Hair follicular keratinocyte (primary cell): ENCODE measurements at places on chromosomes 6 and 20. TPM values are rescaled to one million over a fixed set of nuclear protein-coding genes. Genes with fewer than 3 reads are reported as not detected.

The C6orf141 gene
- 21.5 and 23.2 TPM in 2 replicates for total RNA-seq

The RIPOR3 gene
- total RNA-seq = 0.04 TPM in 1 of 2 replicates, not detected in the other

The SYNGAP1 gene
- total RNA-seq = 0.72 and 2.8 TPM in 2 replicates

The PAQR8 gene
- total RNA-seq = 3.5 and 3.6 TPM in 2 replicates

The MLIP gene
- total RNA-seq = not detected in 2 replicates

The PNLDC1 gene
- 0.94 TPM in 1 of 2 replicates, not detected in the other for total RNA-seq

The HLA-DQA2 gene
- not detected in 2 replicates for total RNA-seq

The MEI4 gene
- total RNA-seq = 0.23 TPM in 1 of 2 replicates, not detected in the other

The SLC17A2 gene
- not detected in 2 replicates for total RNA-seq

The SLC24A3 gene
- total RNA-seq = 0.08 and 0.55 TPM in 2 replicates

The DCDC2 gene
- total RNA-seq = not detected in 2 replicates

The GSTA2 gene
- not detected in 2 replicates for total RNA-seq

The NKX2-4 gene
- total RNA-seq = not detected in 2 replicates

The MAFB gene
- 0.16 and 0.65 TPM in 2 replicates for total RNA-seq

The MOG gene
- total RNA-seq = not detected in 2 replicates

The DPPA5 gene
- total RNA-seq = not detected in 2 replicates

The WFDC12 gene
- 0.70 TPM in 1 of 2 replicates, not detected in the other for total RNA-seq

The GPLD1 gene
- total RNA-seq = 0.31 TPM in 1 of 2 replicates, not detected in the other

The SLC22A3 gene
- total RNA-seq = 2.5 and 4.0 TPM in 2 replicates

The GPX5 gene
- total RNA-seq = not detected in 2 replicates

The TMC2 gene
- total RNA-seq = not detected in 2 replicates

The SNAP91 gene
- not detected in 2 replicates for total RNA-seq

The SLC22A1 gene
- total RNA-seq = 0.08 TPM in 1 of 2 replicates, not detected in the other

The PSORS1C1 gene
- total RNA-seq = 2.4 and 3.5 TPM in 2 replicates

The HAO1 gene
- total RNA-seq = not detected in 2 replicates

The PRDM13 gene
- total RNA-seq = 0.08 TPM in 1 of 2 replicates, not detected in the other

The FHL5 gene
- total RNA-seq = not detected in 2 replicates

The WFDC5 gene
- 0.23 and 1.6 TPM in 2 replicates for total RNA-seq

The ZNF311 gene
- total RNA-seq = 0.84 and 1.6 TPM in 2 replicates

The GTSF1L gene
- total RNA-seq = not detected in 2 replicates

The NINL gene
- 2.9 and 6.3 TPM in 2 replicates for total RNA-seq
